ENCODE measurements at places on chromosomes 2 and 18.

GRCh38 chr2:204138206-204138605 is 201.6 kb downstream of the ICOS start:
- DNase-seq: no peak

- no peak for DNase-seq
Measured at GRCh38 chr2:56132138-56132537, 51.7 kb upstream of the CCDC85A start.

DNA sequence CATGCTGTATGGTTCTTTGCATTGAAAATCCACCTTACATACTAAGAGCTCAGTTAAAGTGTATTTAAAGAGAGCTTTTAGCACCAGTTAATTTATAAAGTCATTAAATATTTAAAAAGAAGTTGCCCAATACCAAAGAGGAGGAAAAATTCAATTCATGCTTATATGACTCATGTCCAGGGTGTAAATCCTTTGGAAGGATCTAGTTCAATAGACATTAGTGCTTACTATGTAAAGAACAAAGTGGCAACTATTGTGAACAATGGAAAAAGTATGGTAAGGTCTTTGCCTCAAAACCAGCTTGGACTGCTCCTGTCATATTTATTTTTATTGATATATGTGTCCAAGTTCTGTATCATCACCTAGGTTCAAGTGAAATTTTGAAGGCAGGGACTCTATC is 90.5 kb downstream of the SCN9A start:
- no peak for DNase-seq

DNA sequence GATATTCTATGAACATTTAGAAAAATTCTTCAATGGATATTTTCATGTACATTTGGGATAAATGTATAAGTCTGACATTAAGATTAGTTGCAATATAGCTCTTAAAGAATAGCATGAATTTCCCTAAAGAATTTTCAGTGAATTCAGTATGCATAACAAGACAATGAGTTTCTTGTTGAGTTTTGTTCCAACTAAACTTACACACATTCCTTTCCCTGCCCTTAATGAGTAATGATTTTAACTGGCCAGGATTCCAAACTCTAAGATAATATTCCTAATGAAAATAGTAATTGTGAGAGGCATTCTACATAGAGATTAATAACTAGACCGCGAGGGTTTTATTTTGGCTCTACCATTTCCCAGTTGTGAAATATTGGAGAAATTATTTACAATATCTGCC is 390.3 kb upstream of the GALNT5 start:
- no peak for DNase-seq

- peak; percentile 46 for DNase-seq
Measured at GRCh38 chr18:75209129-75209950, at the start of gene PTGR3. TSS of gene PTGR3 (minus strand) at chr18:75209139. CDS start at chr18:75209058, 81 bp downstream.

GRCh38 chr2:65779021-65779420 is 346.6 kb upstream of the SPRED2 start:
- no peak for DNase-seq

- DNase-seq: no peak
Measured at GRCh38 chr2:186299610-186300009, 186.4 kb upstream of the ZC3H15 start.

DNA sequence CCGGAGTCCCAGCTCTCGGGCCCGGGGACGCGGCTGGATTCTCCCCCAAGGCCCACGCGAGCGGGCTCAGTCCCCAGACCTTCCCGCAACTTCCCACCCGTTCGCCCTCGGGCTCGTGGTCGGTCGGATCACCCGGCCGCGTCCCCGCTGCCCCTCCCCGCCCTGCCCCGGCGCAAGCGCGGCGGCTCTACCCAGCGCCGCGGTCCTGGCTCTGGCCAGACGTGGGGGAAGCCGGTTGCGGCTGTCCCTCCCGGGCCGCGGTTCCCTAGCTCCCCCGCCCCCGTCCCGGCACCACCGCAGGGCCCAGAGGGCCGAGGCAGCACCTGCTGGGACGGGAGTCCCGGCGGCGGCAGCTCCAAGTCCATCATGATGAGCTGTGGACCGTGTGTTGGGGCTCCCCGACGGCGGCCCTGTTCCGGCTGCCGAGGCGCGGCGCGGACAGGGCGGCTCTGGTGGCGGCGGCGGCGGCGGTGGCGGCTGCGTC is 276 bp downstream of the NFE2L2 start:
- no peak for DNase-seq
